ENCODE measurements at places on chromosomes 7 and 10. TPM values are rescaled to one million over a fixed set of nuclear protein-coding genes. Genes with fewer than 3 reads are reported as not detected.

GRCh38 chr10:131050162-131050766, 261.3 kb downstream of the TCERG1L start:
- no peak for DNase-seq
- H3K36me3 ChIP-seq: no peaks in the 10 kb centered on the region
- no peak overlapping the region for H3K27ac ChIP-seq
- H3K4me1 ChIP-seq: no peaks in the 10 kb centered on the region
- no peaks in the 10 kb centered on the region for H3K27me3 ChIP-seq

TSPAN12 gene
- not detected for total RNA-seq

CACNA2D1 gene
- total RNA-seq: not detected

SNX8 gene
- total RNA-seq: 27.2 TPM

PDE6C gene
- total RNA-seq: not detected

CYP2W1 gene
- total RNA-seq: not detected

All from activated CD4-positive, alpha-beta T cell treated with anti-CD3 and anti-CD28 coated beads, Interleukin-2, amount 10 ng/mL, durations not matched to agents 7 days and 5 days (primary cell).